LoVo (cell line): ENCODE measurements at places on chromosomes 3 and 15.

DNA sequence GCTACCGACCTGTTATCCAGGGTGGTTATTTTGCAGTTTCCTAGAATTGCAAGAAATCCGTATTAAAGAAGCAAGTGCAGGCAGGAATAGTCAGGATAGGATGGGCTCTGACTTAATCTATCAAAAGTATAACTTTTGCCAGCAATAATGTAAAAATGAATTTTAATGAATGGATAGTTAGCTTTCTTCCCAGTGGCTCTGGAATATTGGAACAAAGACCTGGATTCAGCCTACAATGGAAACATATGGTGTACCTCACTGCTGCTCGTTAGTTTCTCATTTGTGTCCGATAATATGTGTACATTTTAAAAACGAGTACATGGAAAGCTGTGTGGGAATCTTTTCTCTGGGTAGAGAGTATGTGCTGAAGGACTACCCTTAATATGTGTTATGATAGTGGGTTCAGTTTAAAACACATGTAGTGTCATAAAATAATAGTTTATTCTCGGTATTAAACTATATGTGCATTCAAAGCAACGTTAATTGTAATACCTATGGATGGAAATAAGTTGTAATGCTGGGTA lies 805 bp downstream of the SERPINI1 start:
- DNase-seq, result no peak

DNA sequence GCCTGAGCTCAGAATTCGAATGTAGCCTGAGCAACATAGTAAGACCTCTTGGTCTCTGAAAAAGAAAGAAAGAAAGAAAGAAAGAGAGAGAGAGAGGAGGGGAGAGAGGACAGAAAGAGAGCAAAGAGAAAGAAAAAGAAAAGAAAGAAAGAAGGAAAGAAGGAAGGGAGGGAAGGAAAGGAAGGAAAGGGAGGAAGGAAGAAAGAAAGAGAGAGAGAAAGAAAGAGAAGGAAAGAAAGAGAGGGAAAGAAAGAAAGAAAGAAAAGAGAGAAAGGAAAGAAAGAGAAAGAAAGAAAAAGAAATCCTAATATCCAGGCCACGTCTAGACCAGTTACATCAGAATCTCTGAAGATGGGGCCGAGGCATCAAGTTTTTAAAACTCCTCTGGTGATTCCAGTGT lies 50.7 kb downstream of the PPM1L start:
- no peak for DNase-seq

- no peak for DNase-seq
These were observed 17.0 kb upstream of the OR5K1 start for GRCh38 chr3:98445949-98446406.

- DNase-seq, result no peak
These were observed 25.6 kb downstream of the SEC22C start for GRCh38 chr3:42556089-42556632.

- DNase-seq, result no peak
These were observed 25.4 kb upstream of the MBNL1 start for GRCh38 chr3:152243301-152243711.

GRCh38 chr3:195829897-195830254 lies 18.1 kb upstream of the MUC4 start:
- DNase-seq, result no peak

GRCh38 chr3:42397644-42398043 lies 12.8 kb downstream of the LYZL4 start:
- DNase-seq, result no peak

DNA sequence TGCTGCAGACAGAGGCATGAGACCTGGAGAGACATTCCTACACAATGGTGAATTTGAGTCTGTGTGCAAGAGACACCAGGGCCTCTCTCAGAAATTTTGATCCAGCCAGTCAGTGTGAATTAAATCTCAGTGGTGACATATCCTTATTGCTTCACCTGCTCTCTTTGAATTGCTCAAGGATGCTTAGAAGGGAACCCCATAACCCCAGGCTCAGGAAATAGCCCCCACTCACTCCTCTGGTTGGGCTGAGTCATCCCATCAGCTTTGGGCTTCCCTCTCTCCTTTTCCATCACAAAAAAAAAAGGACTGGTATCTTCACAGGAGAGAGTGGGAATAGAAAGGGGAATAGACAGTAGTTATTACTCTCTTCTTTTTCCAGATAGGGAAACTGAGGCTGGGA lies 33.0 kb upstream of the LARS2 start:
- no peak for DNase-seq
